ENCODE measurements at places on chromosomes 12 and 14.

GRCh38 chr14:104803912-104804410, 3.1 kb downstream of the ZBTB42 start:
- no peak for DNase-seq

- DNase-seq: no peak
Measured at GRCh38 chr12:57738661-57739237, at the start of gene AGAP2. TSS of gene AGAP2 (minus strand) at chr12:57738742. CDS start at chr12:57738246, 496 bp downstream.

- DNase-seq: no peak
Measured at GRCh38 chr14:102902523-102903247, 19.8 kb upstream of the AMN start.

DNA sequence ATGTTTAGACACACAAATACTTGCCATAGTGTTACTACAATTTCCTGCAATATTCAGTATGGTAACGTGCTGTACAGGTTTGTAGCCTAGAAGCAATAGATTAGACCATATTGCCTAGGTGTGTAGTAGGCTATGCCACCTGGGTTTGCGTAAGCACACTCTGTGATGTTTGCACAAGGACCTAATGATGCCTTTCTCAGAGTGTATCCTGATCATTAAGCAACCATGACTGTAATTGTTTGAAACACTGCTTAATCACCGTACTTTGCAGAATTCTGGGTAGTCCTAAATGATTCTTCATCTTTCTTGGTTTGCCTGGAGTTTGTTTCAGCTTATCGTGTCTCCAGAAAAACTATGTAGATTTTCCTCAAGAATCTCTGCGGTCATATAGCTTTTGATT, 11.2 kb upstream of the TCP11L2 start:
- DNase-seq: no peak

DNA sequence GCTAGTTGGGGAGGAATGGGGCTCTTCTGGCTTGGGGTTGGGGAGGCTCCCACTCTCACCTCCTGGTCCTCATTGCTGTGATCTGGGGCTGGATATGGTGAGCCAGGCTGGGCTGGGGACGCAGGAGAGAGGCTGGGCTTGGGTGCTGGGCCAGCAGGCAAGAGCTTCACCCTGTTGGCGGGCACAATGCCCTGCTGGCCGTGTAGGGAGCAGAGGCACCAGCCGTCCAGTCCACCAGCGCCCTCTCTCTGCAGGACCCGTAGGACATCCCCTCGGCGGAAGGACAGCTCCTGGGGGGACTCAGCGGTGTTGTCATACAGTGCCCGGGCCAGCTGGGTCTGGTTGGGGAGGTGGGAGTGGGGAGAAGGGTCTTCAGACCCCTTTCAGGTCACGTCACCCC, 4.5 kb downstream of the EFS start:
- DNase-seq: no peak
